ENCODE measurements at places on chromosomes 6 and 20. TPM values are rescaled to one million over a fixed set of nuclear protein-coding genes. Genes with fewer than 3 reads are reported as not detected.

The HEBP2 gene
- total RNA-seq, result 37.9 TPM

The CLVS2 gene
- total RNA-seq, result 0.73 TPM

The GPR6 gene
- total RNA-seq, result 0.37 TPM

GRCh38 chr20:36541768-36542488 lies 609 bp downstream of the MYL9 start:
- peak overlapping the region; percentile 62 for H3K4me3 ChIP-seq
- DNase-seq, result no peak
- no peaks in the 10 kb centered on the region for H3K36me3 ChIP-seq
- H3K4me1 ChIP-seq, result peaks cover 20% of the 10 kb centered on the region

GRCh38 chr20:37162646-37163045 lies 16.5 kb upstream of the RPN2 start:
- H3K36me3 ChIP-seq, result no peaks in the 10 kb centered on the region
- no peaks in the 10 kb centered on the region for H3K4me1 ChIP-seq
- no peaks in the 10 kb centered on the region for H3K27me3 ChIP-seq
